ENCODE measurements at places on chromosomes 1 and 21. TPM values are rescaled to one million over a fixed set of nuclear protein-coding genes. Genes with fewer than 3 reads are reported as not detected.

DNA sequence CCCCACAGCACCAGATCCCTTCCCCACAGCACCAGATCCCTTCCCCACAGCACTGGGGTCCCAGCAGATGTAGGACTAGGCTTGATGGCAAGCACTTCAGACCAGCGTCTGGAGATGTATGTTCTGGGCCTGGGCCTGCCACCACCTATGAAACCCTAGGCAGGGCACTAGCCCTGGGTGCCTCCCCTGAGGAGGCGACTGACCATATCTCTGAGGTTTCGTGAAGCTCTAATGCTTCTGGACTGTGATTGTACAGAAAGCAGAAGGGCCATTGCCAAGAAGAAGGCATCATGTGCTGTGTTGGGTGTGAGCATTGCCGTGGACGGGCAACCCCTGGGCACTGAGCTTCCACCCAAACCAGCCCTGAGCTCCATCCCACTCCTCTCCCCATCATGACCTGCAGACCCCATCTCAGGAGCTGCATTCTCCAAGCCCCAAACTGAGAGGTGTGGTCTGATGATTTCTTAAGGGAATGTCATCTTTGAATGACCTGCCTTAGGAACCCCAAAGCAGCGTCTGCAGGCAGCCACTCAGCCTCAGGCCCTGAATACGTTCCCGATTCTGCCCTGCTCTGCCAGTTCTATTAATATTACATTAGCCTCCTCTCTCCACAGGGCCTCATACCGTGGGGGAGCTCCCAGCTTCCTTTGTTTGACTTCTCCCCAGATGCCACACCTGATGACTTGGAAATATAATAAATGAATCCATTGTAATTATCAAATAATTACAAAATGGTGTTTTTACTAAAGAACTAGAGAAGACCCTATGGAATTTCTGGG lies 163.4 kb downstream of the TRIM33 start:
- DNase-seq, result no peak
- no peaks in the 10 kb centered on the region for H3K36me3 ChIP-seq
- no peaks in the 10 kb centered on the region for H3K4me1 ChIP-seq

GRCh38 chr1:3638027-3638426 lies 11.9 kb downstream of the WRAP73 start:
- H3K27ac ChIP-seq, result no peak overlapping the region
- peaks cover 4% of the 10 kb centered on the region for H3K36me3 ChIP-seq
- no peak overlapping the region for H3K4me3 ChIP-seq
- H3K27me3 ChIP-seq, result no peaks in the 10 kb centered on the region
- no peak for DNase-seq

DNA sequence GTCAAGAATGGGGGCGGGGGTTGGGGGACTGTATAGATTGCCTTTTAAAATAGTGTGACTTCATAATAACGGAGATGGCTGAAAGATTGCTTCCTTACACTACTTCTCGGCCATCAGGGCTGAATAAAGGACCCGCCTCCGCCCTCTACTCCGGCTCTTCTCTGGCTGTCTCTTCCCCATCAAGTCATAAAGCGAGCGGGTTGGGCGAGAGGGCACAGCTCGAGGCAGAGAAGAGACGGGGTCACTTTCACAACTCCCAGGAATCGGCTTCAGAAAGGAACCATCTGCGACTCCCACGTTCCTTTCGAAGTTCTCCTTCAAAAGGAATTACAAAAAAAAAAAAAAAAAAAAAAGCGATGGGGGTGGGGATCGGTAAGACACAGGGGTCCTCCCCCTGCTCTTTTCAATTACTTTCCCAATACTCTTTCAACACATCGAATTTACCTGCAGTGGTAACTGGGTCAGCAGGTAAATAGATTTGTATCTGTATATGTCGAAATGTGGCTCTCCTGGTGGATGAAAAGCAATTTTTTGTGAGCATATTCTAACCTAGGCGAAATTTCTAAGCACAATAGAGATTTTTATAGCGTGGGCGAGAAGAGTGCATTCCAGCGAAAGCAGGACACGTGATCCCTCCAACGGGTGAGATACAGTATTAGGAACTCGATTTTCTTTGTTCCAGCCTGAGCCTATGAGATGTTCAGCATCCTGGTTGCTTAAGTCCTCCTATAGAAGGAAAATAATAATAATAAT lies 2.0 kb downstream of the LRRC7 start:
- H3K4me3 ChIP-seq, result no peak overlapping the region
- no peaks in the 10 kb centered on the region for H3K36me3 ChIP-seq
- peaks cover 64% of the 10 kb centered on the region for H3K27me3 ChIP-seq
- DNase-seq, result no peak
- no peak overlapping the region for H3K27ac ChIP-seq

- no peak overlapping the region for H3K4me3 ChIP-seq
- no peak for DNase-seq
- no peaks in the 10 kb centered on the region for H3K4me1 ChIP-seq
- H3K27me3 ChIP-seq, result no peaks in the 10 kb centered on the region
- H3K27ac ChIP-seq, result no peak overlapping the region
Observed at GRCh38 chr1:220917101-220917500, 37.9 kb downstream of the HLX start.

- H3K36me3 ChIP-seq, result peaks cover 30% of the 10 kb centered on the region
- peak; percentile 40 for DNase-seq
- H3K27ac ChIP-seq, result no peak overlapping the region
- peaks cover 56% of the 10 kb centered on the region for H3K4me1 ChIP-seq
- no peaks in the 10 kb centered on the region for H3K27me3 ChIP-seq
Observed at GRCh38 chr1:203797948-203798655, 2.7 kb downstream of the ZBED6 start.

- H3K4me1 ChIP-seq, result no peaks in the 10 kb centered on the region
- no peak overlapping the region for H3K4me3 ChIP-seq
- no peaks in the 10 kb centered on the region for H3K27me3 ChIP-seq
- DNase-seq, result no peak
- H3K36me3 ChIP-seq, result no peaks in the 10 kb centered on the region
- H3K27ac ChIP-seq, result no peak overlapping the region
Observed at GRCh38 chr1:197485790-197486189, 217.7 kb downstream of the CRB1 start.

- no peaks in the 10 kb centered on the region for H3K27me3 ChIP-seq
- H3K27ac ChIP-seq, result no peak overlapping the region
- peaks cover 22% of the 10 kb centered on the region for H3K4me1 ChIP-seq
- H3K36me3 ChIP-seq, result peaks cover 31% of the 10 kb centered on the region
- no peak overlapping the region for H3K4me3 ChIP-seq
- peak; percentile 77 for DNase-seq
Observed at GRCh38 chr1:151579436-151580225, 32.2 kb upstream of the SNX27 start.

The GPA33 gene
- not detected for total RNA-seq
